ENCODE measurements at places on chromosomes 1 and 21.

DNA sequence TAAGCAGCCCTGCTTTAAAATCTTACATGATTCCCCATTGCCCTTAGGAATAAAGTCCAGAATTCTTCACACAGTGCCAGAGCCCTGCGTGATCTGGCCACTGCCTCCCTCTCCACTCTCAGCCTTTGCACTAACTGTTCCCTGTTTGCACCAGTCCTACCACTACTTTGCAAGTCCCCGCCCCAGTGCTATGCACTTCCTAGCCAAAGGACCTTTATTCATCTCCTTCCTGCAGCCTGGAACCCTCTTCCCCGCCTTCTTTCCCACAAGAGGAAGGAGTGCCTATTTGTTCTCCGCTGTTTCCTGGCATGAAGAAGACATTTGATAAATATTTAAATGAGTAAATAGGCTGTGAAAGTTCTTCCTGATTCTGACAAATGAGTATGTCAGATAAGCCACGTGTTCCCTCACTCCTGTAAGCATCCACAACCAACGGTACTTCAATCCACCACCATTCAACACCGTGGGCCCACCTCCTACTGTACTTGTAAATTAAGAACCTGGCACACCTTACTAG, 23.9 kb downstream of the CAPN8 start:
- DNase-seq = no peak

DNA sequence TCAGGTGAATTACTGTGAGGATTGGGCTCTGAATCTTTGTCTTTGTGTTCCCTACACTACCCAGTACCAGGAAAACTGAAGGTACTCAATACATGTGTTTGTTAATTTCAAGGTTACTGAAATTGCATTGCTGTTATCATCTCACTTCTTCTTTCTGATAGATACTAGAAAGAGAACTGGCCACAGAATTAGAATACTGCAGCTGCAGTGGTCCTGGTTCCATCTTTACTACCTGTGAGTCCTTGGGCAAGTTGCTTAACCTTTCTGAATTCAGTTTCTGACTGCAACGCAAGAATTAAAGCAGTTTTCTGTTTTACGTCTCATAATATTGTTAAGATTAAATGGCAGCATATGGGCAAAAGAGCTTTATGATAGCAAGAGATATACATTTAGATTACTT, 263.5 kb downstream of the LMO4 start:
- no peak for DNase-seq

DNA sequence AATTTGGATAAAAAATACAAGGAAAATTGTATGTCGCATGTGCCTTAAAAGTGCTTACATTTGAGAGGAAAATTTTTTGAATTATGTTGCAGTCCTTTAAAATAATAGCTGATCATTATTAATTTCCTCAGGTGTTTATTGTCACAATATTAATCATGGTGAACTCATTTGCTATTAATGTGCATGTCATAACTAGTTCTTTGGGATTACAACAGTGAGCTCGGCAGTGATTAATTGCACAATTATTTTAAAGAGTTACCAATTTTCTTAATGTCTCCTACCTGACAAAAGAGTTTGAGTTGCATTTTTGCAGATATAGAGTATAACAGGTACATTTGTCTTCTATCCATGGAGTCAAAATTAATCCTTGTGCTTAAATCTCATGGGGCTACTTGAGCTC, 854.3 kb downstream of the BRINP3 start:
- DNase-seq = no peak

- DNase-seq = no peak
These were observed 440.3 kb upstream of the B3GALT2 start for GRCh38 chr1:193626695-193627094.

DNA sequence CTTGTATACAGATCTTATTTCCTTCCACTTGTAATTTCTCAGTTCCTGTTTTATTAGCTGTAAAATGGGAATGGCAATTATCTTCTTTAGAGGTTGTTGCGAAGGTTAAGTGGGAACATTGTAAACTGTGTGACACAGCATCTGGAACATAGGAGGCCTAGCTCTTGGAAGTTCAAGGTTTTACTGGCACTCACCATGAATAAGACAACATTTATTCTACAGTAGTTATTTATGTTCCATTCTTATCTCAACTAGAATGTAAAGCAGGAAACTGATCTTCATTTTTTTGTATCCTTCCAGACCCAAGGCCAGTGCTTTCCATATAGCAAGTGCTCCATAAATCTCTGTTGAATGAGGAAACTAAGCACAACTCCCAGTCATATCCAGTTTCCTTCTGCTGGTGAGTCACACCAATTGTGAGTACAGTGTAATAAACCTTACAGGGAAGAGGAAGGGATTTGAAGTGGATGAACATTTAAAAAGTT, 1.4 kb downstream of the BCL10 start:
- no peak for DNase-seq

DNA sequence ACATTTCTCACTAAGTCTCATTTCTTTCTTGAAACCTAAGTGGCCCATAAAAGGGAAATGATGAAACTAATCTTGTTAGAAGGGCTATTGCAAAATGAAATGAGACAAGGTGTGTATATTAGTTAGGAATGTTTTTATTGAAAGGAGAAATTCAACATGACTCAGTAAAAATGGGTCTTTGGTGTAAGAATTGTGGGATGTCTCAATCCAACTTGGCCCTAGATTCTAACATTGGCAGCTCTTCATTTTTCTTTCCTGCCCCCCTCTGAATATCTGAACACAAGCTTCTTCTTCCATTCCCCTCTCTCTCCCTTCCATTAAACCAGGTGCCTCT, 26.8 kb upstream of the TARBP1 start:
- DNase-seq = no peak

DNA sequence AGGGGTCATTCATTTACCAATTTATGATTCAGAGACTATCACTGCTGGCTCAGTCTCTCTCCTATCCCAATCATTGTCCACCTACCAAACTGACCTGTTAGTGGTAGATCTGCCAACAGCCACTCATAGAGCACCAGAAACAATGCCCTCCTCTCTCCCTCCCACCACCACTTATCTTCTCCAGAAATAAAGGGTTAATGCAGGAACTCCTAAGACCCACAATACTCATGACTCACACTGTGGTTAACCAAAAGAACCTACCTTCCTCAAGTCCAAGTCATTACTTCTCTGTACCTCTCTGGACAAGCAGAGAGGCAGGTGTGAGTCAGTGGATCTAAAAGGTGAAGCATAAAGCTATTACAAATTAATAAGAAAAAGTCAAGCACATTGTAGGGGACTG, 40.9 kb upstream of the CAMK1G start:
- no peak for DNase-seq

- DNase-seq = peak; percentile 23
These were observed 22.0 kb downstream of the RLF start for GRCh38 chr1:40183055-40183710.
